ENCODE measurements at places on chromosomes 7 and 10.

- no peak for DNase-seq
Measured at GRCh38 chr10:70809011-70809611, 6.6 kb upstream of the SGPL1 start.

DNA sequence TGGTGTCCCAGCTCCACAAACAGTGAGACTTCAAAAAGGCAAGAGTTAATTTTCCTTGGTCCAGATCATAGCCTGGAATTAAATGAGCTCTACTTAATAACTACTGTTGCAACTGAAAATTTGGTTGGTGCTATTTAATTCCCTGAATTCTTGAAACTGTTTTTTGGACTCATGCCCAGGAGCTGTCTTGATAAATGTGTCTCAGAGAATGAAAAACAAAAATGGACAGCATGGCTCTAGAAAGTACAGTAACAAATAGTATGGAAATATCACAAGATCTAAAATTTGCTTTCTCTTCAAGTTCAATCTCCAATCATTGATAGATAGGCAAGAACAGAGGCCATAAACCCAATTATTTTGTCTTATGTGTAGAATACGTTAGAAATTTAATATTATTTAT is 42.5 kb downstream of the CCDC71L start:
- no peak for DNase-seq

GRCh38 chr7:49597805-49598204 is 175.6 kb upstream of the VWC2 start:
- DNase-seq = no peak

GRCh38 chr10:107083388-107084009 is 81.0 kb downstream of the SORCS1 start:
- no peak for DNase-seq

GRCh38 chr7:3141326-3141725 is 97.7 kb upstream of the CARD11 start:
- no peak for DNase-seq

GRCh38 chr10:84406561-84406960 is 78.2 kb downstream of the CCSER2 start:
- DNase-seq = no peak

DNA sequence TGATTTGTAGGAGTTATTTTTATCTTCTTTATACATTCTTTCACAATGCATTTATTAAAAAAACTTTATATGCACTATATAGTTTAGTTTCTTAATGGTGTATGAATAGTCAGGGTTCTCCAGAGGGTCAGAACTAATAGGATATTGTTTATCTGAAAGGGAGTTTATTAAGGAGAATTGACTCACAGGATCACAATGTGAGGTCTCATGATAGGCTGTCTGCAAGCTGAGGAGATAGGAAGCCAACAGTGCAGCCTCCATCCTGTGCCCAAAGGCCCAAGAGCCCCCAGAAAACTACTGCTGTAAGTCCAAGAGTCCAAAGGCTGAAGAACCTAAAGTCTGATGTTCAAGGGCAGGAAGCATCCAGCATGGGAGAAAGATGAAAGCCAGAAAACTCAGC is 192.8 kb upstream of the AHR start:
- DNase-seq = no peak

DNA sequence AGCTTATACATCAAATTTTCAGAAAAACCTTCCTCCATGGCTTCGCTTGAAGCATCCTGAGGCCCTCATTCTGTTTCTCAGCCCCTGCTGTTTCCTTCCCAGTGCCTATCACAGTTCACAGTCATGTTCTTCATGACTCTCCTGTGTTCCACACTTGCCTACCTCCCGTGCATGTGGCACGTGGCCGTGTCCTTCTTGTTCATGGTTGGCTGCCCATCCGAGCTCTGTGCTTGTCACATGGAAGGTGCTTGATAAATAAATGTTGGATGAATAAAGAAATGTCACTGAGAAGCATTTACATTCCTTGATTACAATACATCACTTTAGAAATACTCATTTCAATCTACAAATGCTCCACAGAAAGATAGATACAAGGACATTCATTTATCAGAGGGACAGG is 23.7 kb upstream of the EGFR start:
- no peak for DNase-seq
